ENCODE measurements at places on chromosomes 6 and 20.

DNA sequence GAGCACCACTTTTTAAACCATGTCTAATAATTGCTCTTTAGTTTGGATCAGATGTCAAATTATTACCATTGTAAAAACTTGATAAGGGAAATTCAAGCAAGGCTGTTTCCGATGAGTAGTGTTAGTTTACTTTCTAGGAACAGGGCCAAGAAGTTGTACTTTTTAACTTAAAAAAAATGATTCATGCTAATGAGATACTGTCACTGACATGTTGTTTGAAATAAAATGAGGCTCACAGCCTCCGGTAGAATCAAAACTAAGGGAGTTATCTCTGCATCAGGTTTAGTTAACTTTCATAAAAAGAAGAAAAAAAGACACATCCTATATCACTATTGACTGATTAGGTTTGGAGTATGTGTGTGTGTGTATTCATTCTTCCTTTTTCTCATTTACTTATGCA, 55.2 kb upstream of the SUPT3H start:
- DNase-seq, result no peak

- no peak for DNase-seq
These were observed 20.5 kb downstream of the GMDS start for GRCh38 chr6:2224847-2225382.

- DNase-seq, result no peak
These were observed 31.8 kb downstream of the ABRACL start for GRCh38 chr6:139060332-139060731.

GRCh38 chr20:37519508-37520418, 1.3 kb upstream of the NNAT start:
- DNase-seq, result no peak

DNA sequence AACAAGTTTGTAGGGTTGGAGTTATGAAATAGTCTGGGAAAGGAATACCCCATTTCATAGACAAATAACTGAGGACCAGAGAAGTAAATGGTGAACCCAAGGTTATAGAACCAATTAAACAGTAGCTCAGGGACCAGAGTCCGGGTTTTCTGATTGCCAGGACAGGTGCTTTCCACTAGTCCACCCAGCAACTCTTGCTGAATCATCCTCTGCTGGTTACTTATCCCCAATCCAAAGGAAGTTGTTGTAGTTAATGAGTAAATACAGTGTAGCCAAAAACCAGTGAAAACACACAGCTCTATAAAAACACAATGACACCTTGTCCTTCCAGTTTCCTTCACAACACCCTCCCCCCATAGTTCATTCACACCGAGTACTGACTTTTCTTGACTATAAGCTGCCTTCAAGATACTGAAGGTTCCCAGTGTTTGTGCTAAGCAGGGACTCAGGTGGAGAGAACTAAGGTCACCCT, 766 bp upstream of the TINAG start:
- DNase-seq, result no peak

GRCh38 chr20:11101243-11101642, 427.4 kb upstream of the JAG1 start:
- no peak for DNase-seq

DNA sequence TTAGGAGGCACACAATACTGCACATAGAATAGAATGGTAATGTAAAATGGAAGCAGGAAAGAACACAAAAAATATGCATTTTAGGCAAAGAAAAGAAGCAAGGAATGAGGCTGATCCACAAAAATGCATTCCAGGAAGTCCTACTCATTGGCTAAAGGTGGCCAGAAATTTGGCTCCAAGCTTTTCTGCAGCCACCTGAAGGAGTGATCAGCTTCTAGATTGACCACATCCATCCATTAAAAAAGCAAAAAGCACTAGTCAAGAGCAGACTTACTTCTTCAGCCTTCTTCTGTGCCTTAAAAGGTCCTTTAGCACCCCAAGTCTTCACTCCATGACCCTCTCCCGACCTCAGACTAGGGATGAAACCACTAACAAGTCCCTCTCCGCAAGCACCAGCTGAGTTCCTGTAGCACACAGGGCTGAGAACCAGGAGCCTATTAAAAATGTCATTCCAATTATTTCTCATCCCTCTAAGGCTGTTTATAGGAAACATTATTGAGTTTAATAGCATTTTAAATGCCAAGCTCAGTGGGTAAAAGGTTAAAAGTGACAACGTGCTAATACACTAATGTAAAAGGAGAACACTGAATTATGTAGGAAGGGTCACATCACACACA, 36.5 kb downstream of the TRAM2 start:
- no peak for DNase-seq

DNA sequence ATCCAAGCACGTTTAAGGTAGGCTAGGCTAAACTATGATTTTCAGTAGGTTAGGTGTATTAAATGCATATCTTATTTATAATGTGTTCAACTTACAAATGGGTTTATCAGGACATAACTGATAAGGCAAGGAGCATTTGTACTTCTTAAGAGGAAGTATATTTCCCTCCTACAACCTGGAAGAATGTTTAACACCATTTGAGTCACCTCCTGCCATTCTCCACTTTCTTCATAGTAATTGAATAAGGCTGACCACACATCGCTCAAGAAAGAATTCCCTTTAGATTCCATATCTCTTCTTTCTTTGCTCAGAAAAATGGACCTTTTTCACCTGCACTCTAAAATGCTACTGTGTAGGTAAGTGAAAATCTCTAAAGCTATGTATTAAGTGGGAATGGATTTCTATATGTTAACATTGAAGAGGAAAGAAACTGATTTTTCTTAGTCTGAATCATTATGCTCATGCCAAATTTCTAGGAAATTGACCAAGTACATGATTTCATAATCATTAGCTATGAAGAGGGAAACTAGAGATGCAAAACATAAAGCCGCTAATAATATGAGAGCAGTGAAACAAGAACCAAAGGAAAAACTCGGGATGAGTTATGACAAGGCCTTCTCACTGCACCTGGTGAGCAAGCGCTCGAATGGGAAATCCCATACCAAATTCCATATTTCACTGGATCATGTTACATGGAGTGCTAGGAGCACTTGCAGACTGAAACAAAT, 210.4 kb downstream of the ALDH8A1 start:
- DNase-seq, result no peak

GRCh38 chr6:167396659-167397490, 72.0 kb downstream of the TTLL2 start:
- no peak for DNase-seq

DNA sequence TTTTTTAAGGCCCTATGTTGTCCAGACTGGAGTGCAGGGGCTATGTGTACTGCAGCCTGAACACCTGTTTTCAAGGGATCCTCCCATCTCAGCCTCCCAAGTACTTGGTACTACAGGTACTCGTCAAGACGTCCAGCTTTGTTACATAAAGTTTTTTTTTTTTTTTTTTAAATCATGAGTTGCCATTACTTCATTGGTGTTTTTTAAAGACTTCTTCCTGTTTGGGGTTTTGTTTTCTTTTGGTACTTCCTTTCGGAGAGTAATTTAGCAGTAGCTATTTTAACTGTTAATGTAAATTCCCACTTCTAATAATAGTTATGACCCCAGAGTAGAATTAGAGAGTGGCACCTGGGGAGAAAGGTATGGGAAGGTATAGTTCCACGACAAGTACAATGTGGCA, 10.5 kb downstream of the ZNFX1 start:
- DNase-seq, result no peak

- DNase-seq, result no peak
These were observed 103.2 kb upstream of the FOXP4 start for GRCh38 chr6:41442800-41443501.

DNA sequence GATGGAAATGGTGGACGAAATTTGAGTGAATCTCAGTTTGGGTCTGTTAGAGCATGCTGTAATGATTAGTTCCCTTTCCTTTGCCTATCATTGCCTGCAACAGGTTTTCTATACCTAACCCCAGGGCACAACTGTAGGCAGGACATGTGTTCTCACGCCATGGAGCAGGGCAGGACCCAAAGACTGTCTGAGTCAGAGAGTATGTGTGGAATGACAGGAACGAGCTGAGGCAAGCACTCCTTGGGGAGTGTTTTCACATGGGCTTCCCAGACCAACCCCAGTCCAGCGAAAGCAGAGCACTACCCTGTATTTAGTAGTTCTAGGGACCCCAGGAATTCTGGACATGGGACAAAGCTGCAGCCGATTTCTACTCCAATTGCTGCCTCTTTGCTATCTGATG, 234.2 kb downstream of the HACE1 start:
- no peak for DNase-seq

DNA sequence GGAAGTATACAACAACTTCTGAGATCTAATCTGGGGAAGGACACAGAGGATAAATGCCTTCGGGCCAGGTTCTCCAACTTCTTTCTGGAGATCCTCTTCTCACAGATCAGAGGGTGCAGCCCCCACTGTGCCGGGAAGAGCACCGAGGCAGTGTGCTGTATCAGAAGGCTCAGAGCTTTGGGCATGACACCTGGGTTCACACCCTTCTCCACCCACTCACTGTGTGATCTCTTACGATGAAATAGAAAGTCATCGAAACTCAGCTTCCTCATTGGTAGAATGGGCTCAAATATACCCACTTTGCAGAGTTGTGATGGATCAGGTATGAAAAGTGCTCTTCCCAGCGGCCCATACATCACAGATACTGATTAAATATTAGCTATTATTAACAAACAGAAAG, 347.5 kb upstream of the SOX4 start:
- no peak for DNase-seq

GRCh38 chr6:164345327-164345726, 930.8 kb downstream of the QKI start:
- DNase-seq, result no peak

GRCh38 chr6:164039954-164040375, 625.4 kb downstream of the QKI start:
- DNase-seq, result peak; percentile 60

GRCh38 chr6:154569156-154569862, 58.8 kb upstream of the CNKSR3 start:
- DNase-seq, result no peak

DNA sequence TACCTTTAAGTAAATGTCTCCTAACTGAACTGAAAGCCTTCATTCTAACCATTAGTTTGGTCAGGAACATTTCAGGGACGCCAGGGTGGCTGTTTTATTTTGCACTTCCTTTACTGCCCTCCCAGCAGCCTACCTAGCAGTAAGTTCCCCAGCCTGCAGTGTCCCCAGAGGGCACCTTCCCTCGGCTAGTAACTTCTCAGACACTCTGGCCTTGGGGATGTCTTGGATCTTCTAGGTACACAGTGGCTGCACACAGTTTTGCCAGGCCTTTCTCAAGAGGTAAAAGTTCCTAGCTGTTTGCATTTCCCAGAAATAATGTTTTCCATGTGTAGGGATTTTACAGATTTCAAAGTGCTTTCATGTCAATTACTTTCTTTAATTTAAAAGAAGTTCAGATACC, 378 bp upstream of the LAMA2 start:
- no peak for DNase-seq

- DNase-seq, result no peak
These were observed 11.9 kb downstream of the SERPINB9 start for GRCh38 chr6:2890976-2891767.

GRCh38 chr6:168858926-168859325, 394.7 kb downstream of the THBS2 start:
- DNase-seq, result no peak

DNA sequence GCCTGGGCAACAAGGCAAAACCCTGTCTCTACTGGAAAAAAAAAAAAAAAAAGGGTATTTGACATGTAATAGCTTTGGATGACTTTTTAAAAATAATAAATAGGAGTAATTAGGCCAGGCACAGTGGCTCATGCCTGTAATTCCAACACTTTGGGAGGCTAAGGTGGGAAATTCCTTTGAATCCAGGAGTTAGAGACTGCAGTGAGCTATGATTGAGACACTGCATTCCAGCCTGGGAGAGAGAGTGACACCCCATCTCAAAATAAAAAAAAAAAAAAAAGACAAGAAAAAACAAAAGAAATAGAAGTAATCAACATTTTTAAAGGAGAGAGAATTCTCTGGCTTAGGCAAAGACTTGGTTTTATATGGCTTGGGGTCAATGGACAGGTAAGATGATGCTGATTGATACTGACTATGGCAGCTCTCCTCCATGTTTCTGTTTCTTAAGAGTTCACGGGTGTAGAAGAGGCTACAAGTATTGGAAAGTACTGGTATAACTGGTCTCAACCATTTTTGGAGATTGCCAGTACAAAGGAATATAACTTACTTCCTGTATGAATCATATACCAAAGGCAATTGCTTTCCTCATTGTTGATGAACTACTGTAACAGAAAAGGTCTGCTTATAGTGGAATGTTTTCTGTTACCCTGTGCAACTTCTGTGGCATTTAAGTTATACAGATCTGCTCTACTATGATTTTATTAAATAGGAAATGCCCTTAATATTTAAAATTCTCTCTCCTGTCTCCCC, 10.1 kb downstream of the MAP3K5 start:
- no peak for DNase-seq

GRCh38 chr6:125810445-125810844, 19.7 kb downstream of the NCOA7 start:
- DNase-seq, result no peak

DNA sequence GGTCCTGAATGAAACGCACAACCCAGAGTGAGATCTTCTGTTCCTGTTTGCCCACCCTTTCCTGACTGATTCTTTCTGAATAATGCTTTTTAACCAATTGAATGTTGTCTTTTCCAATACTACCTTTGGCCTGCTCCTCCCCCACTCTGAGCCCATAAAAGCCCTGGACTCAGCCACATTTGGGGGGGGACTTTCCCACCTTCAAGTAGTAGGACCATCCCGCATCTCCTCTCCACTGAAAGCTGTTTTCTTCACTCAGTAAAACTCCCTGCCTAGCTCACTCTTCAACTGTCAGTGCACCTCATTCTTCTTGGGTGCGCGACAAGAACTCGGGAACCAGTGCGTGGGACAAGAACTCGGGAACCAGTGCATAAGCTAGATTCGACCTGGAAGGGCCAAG, 77.9 kb downstream of the EPB41L2 start:
- DNase-seq, result no peak
